ENCODE measurements at places on chromosomes 6 and 20.

DNA sequence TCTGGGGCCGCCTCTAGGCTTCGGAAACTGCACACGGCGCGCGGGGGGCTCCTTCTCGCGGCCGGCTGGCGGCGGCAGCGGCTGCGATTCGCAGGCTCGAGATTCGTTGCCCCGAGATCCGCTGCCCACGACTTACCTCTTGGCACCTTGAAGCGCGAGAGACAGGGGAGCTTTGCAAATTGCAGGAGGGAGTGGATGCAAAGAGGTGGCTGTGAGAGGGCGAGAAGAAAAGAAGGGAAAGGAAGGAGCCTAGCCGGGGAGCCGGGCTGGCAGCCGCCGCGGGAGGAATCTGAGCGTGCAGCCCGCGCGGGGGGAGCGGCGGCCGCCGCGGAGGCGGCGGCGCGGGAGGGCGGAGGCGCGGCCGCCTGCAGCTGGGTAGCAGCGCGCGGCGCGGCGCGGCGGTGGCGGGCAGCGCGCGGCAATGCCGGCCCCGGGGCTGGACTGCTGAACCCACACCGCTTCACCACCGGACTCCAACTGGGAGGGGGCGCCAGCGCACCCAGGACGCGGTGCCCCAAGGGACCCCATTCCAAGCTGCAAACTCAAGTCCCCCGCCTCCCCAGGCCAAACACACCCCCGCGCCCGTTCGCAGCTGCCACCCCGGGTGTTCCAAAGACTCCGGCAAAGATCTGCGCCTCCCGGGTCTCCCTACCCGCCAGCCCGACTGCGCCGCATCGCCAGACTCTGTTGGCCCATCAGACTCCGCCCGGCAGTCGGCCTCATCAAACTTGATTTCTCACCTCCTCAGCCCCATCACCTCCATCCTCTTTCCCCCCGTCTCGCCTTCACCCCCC, 44.2 kb upstream of the SUPT3H start:
- DNase-seq = peak; percentile 21

GRCh38 chr6:54519161-54519560, 210.9 kb downstream of the TINAG start:
- no peak for DNase-seq

DNA sequence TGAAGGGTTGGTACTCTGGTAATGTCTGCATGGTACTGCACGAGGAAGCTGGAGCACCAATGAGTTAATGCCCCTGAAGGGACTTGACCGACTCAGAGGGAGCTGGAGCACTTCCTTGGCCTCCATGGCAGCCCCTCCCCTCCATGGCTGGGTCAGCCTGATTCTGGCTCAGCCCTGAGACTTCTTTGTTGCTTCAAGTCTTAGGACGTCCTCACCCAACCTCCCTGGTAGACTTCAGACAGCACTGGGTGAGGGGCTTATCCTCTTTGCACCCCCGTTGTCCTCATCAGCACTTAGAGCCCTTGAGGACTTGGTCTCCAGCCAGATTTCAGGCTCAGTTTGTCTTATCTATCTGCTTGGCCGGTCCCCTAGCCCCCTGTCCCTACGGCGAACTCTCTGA, 16.4 kb upstream of the TAGAP start:
- DNase-seq = no peak

DNA sequence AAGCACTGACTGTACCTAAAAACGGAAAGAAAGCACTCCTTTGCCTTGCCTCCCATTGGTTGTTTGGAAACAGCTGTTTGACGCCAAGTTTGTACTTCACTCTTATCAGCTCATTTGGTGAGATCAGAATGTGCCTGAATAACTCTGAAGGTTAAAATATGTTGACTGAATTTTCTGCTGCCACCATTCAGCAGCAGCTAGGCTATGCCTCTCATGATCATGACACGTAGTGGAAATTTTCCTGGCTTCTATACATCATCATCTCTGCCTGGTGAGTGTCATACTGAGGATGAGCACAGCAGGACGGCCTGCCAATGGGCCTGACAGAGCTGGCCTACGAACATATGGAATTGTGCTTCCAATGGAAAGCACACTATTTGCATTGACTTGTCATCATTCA, 704.9 kb upstream of the CITED2 start:
- DNase-seq = no peak

GRCh38 chr6:138434925-138435324, 30.9 kb downstream of the HEBP2 start:
- no peak for DNase-seq

DNA sequence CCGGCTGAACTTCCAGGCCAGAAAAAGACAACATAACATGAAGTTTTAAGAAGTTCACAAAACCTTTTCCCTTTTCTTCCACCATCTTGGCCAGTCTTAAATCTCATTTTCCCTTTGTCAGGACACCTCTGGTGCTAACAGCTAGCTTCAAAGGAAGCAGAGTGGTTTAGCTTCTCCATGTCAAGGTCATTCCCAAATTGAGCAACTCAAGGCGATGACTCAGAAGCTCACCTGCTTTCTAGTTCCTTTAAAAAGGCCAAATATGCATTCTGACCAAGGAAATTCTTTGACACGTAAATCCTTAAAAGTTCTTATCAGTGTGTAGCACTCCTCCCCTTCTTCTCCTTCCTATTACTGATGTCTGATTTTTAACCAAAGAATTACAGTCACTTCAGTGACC, 69.6 kb upstream of the VGLL2 start:
- DNase-seq = no peak

DNA sequence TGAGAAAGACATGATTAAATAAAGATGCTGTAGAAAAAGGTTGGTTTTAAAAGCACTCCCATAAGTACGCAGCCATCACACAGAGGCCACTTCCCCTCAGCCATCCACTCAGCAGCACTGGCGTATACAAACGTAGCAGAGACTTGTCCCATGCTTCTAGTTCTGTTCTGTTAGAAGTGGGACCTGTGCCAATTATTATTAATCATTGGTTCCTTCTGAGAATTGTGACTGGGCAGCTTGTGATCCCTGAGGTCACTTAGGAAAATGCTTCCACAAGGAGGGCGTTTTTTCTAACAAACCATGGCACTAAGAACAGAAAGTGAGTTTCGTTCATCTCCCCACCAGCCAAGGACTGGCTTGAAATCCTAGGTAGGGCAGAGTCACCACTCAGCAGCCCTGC, 53.9 kb downstream of the FAM120B start:
- DNase-seq = no peak

GRCh38 chr6:154482858-154483257, 27.6 kb downstream of the CNKSR3 start:
- no peak for DNase-seq
